ENCODE measurements at places on chromosomes 11 and 22. TPM values are rescaled to one million over a fixed set of nuclear protein-coding genes. Genes with fewer than 3 reads are reported as not detected.

P2RY6 gene
- total RNA-seq = 1.1 TPM

RAG2 gene
- total RNA-seq = not detected

STIM1 gene
- total RNA-seq = 46.4 TPM

IL10RA gene
- not detected for total RNA-seq

SCT gene
- not detected for total RNA-seq

OR5AL1 gene
- not detected for total RNA-seq

ZNF215 gene
- 0.13 TPM for total RNA-seq

CAPN5 gene
- total RNA-seq = 4.7 TPM

PRR33 gene
- total RNA-seq = 1.4 TPM

ALDH3B2 gene
- total RNA-seq = not detected

LRRC10B gene
- total RNA-seq = not detected

FAT3 gene
- total RNA-seq = 1.0 TPM

OR2AT4 gene
- not detected for total RNA-seq

OSM gene
- not detected for total RNA-seq

TRIM34 gene
- total RNA-seq = 4.4 TPM

MLC1 gene
- not detected for total RNA-seq

BCO2 gene
- total RNA-seq = 0.80 TPM

OR51F1 gene
- not detected for total RNA-seq

CRYAB gene
- 182 TPM for total RNA-seq

CLMP gene
- 32.0 TPM for total RNA-seq

SLC15A3 gene
- 17.0 TPM for total RNA-seq

RELT gene
- total RNA-seq = 10.2 TPM
